Breast epithelium (tissue), 4 donors: ENCODE measurements at places on chromosomes 2 and 18.

- H3K4me3 ChIP-seq: no peak overlapping the region
- no peak overlapping the region for H3K27ac ChIP-seq
Observed at GRCh38 chr2:24830786-24831185, 37.6 kb downstream of the CENPO start.

DNA sequence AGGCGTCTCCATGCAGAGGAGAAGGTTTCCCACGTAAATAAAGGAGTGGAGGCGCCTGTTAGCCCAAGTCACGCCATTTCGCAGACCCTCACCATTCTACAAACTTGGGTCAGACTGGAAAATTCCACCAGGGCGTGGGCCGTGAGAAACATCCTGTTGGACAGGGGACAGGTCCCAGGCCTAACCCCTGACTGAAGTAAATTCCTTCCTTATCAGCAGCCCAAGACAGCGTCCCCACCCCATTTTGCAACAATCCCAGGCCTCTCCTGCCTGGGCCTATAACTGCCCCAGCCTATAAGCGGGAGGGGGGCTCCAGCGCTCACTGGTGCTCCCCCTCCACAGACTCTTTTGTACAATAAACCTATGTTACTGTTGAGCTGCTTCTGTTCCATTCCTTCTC, 57.3 kb upstream of the CBLN2 start:
- no peaks in the 10 kb centered on the region for H3K4me1 ChIP-seq
- no peak for DNase-seq
- no peak overlapping the region for H3K4me3 ChIP-seq
- H3K27ac ChIP-seq: no peak overlapping the region
- H3K36me3 ChIP-seq: no peaks in the 10 kb centered on the region
- no peaks in the 10 kb centered on the region for H3K27me3 ChIP-seq

DNA sequence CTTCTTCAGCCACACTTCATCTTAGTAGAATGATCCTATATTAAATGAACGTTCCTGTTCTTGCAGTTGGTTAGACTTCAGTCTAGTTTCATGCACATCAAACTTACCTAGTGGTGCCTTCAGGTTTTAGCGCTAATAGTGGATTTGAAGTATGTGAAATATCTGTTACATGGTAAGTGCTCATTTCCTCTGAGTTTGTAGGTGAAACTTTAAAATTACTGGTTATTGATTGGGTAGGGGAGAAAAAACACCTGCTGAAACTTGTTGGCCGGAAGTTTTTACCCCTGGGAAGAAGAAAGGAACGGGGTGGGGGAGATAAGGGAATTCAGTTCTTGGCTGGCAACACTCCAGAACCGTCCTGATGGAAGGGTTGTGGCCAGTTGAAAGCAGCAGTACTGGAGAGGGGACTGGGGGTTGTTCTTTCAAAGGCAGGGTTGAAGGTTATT, 112.8 kb downstream of the SPTBN1 start:
- no peak overlapping the region for H3K4me3 ChIP-seq
- no peak overlapping the region for H3K27ac ChIP-seq

- no peak overlapping the region for H3K4me3 ChIP-seq
- H3K4me1 ChIP-seq: no peaks in the 10 kb centered on the region
- H3K36me3 ChIP-seq: no peaks in the 10 kb centered on the region
- no peak for DNase-seq
- H3K27ac ChIP-seq: no peak overlapping the region
- no peaks in the 10 kb centered on the region for H3K27me3 ChIP-seq
Observed at GRCh38 chr2:150695451-150696135, 208.1 kb upstream of the RND3 start.

DNA sequence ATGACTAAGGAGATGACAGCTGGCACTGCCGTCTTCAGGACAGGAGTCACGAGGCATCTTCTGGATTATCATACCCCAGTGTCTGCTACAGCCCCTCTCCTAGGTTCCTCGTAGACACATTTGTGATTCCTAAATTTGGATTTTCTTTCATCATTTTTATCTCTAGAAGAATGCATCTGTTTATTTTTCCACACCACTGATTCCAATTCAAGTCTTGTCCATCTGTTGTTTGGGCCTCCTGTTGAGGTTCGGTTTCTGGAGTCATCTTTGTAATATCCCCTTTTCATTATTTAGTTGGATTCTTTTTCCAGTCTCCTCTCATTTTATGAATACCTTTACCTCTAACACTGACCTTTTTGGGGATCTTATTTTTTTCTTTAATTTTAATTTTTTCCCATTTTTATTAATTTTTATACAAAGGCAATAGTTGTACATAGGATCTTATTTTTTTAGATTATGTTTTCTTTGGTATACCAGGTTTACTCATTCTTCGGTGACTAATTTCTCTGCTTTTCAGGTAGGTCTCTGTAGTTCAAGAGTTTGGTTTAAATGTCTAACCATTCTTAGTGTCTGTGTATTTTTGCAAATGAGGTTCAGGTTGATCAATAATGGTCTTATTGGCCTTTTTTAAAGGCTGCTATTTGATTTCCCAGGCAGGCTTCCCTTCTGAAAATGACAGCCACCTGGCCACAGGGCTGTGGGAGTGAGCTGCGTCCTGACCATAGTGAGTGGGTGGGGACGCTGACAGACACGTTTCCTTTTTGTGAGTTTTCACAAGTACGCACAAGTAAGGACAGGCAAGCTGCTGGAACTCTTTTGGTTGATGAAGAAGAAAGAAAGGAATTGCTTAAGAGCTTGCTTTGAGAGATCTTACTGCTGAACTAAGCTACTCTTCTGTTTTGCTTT, 34.5 kb downstream of the FARP2 start:
- no peak for DNase-seq
- H3K36me3 ChIP-seq: no peaks in the 10 kb centered on the region
- H3K27me3 ChIP-seq: no peaks in the 10 kb centered on the region
- H3K27ac ChIP-seq: peak overlapping the region; percentile 41
- H3K4me3 ChIP-seq: no peak overlapping the region

GRCh38 chr2:109285244-109285651, 156.2 kb downstream of the SH3RF3 start:
- H3K27me3 ChIP-seq: no peaks in the 10 kb centered on the region
- no peak overlapping the region for H3K4me3 ChIP-seq
- H3K36me3 ChIP-seq: no peaks in the 10 kb centered on the region

DNA sequence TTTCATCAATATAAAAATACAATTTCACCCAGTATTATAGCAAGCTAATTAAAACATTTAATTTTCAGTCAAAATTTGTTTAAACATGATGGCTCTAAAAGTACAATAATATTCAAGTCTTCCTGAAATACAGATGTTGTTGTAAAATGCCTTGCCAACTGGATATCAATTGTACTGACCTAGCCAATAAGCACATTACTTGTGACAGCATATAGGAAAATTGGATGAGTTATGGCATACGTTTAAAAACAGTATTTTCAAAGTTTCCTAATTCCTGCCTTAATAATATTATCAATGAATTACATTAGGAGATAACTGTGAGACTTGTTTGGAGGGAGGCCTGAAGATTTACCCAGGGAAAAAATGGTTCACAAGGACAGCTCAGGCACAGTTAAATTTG, 336.9 kb upstream of the CDH20 start:
- H3K27me3 ChIP-seq: no peaks in the 10 kb centered on the region
- no peak for DNase-seq
- no peak overlapping the region for H3K27ac ChIP-seq
- H3K4me3 ChIP-seq: no peak overlapping the region
